ENCODE measurements at places on chromosomes 11 and 22. TPM values are rescaled to one million over a fixed set of nuclear protein-coding genes. Genes with fewer than 3 reads are reported as not detected.

The BUD13 gene
- 10.8 TPM for total RNA-seq

The RASL10A gene
- 0.39 TPM for total RNA-seq

The TNNI2 gene
- total RNA-seq: 322 TPM

The GDPD4 gene
- total RNA-seq: 0.39 TPM

The CASP12 gene
- total RNA-seq: 1.3 TPM

The NFRKB gene
- 23.9 TPM for total RNA-seq
